ENCODE measurements at places on chromosomes 6 and 20. TPM values are rescaled to one million over a fixed set of nuclear protein-coding genes. Genes with fewer than 3 reads are reported as not detected.

GRCh38 chr6:155001482-155001881 lies 6.4 kb downstream of the TIAM2 start:
- ATAC-seq: no peak

CALHM6 gene
- total RNA-seq: 1.4 TPM

PSORS1C1 gene
- 0.33 TPM for total RNA-seq

- ATAC-seq: no peak
These were observed 54.2 kb downstream of the ZNF831 start for GRCh38 chr20:59217794-59218280.

DNA sequence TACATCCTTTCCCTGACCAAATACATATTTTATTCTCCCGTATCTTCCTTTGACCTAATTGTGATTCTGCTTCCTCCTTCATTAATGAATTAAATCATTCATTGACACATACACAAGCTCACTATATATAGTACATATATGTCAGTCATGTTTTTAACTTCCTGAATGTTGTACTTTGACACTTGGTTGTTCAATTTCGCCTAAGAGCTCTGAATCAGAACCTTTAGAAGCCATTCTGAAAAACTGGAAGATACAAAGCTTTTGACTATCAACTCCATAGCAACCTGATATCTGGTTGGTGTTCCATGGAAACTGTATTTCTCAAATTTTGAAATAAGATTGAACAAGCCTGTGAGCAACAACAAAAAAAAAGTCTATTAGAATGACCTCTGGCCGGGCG lies 27.3 kb upstream of the HFE start:
- no peak for ATAC-seq

ITCH gene
- total RNA-seq: 53.6 TPM

DNA sequence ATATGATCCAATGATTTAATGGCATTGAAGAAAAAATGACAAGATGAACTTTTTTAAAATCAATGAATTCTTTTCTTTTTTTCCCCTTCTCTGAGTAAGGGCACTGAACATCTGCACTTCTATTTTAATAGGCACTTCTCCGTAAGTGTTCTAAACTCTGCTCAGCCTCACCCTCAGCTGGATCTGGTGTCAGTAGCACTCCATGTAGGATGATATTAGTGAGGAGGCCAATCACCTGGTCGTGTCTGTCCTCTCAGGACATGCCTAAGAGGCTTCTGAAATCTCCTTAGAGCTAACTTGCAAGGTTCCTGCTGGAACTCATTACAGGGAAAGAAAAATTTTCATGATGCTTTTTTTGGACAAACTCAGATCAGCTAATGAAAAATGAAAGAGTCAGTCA lies 148.6 kb upstream of the MLIP start:
- ATAC-seq: no peak

GRCh38 chr20:41664584-41664983 lies 46.4 kb upstream of the CHD6 start:
- ATAC-seq: no peak

GRCh38 chr6:136037242-136037875 lies 185.9 kb downstream of the PDE7B start:
- no peak for ATAC-seq

HS3ST5 gene
- 4.8 TPM for total RNA-seq

DNA sequence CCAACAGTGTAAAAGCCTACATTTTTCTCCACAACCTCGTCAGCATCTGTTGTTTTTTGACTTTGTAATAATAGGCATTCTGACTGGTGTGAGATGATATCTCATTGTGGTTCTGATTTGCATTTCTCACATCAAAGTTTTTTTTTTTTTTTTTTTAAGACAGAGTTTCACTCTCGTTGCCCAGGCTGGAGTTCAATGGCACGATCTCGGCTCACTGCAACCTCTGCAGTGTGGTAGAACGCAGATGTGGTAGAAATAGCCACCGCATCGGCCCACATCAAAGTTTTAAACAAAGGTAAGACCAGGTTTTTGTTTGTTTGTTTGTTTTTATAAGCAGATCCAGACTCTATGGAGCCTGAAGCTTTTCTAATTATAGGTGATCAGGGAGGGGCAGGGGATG lies 12.7 kb upstream of the PPP1R3G start:
- no peak for ATAC-seq

DNA sequence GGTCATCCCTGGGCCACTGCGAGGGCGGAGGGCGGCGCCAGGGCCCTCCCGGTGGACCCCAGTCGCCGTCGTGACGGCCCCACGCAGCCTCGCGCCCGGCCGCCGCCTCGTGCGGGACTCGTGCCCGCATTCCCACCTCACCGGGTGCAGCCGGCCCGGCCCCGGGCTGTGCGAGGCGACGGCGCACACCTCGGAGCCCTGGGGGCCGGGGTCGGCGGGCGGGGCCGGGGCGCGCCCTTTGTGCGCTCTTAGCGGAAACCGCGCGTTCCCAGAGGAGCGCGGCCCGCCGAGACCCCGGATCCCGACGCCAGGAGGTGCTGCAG lies 5.5 kb upstream of the DLL1 start:
- ATAC-seq: peak; percentile 4

LPA gene
- total RNA-seq: 0.19 TPM

CNKSR3 gene
- 21.5 TPM for total RNA-seq

GRCh38 chr20:49482621-49483017 lies at the start of gene KCNB1:
KCNB1 (minus strand) TSS chr20:49482668; CDS start chr20:49482480, 188 bp downstream.
- peak; percentile 60 for ATAC-seq

GRCh38 chr6:107536180-107536961 lies 46.5 kb downstream of the SOBP start:
- peak; percentile 72 for ATAC-seq

XRN2 gene
- 50.6 TPM for total RNA-seq

DNA sequence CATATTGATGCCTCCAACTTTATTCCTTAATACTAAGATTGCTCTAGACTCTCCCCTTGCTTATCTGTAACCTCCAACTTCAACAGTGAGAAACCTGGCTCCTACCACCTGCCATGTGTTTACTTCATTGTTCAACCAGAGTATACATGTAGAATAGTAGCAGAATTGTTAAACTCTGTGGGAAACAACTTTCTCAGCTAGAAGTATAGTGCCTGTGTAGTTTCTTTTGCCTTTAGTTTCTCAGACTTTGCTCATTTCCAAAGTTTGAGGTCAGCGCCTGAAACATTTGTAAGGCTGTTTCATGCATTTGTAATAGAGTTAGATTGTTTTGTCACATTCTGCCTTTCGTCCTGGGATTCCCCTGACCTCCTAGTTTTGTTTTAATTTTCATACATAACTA lies 34.9 kb upstream of the HECA start:
- ATAC-seq: no peak

GRCh38 chr6:136544326-136544725 lies 5.9 kb downstream of the MAP7 start:
- ATAC-seq: no peak

CST3 gene
- total RNA-seq: 191 TPM

DNA sequence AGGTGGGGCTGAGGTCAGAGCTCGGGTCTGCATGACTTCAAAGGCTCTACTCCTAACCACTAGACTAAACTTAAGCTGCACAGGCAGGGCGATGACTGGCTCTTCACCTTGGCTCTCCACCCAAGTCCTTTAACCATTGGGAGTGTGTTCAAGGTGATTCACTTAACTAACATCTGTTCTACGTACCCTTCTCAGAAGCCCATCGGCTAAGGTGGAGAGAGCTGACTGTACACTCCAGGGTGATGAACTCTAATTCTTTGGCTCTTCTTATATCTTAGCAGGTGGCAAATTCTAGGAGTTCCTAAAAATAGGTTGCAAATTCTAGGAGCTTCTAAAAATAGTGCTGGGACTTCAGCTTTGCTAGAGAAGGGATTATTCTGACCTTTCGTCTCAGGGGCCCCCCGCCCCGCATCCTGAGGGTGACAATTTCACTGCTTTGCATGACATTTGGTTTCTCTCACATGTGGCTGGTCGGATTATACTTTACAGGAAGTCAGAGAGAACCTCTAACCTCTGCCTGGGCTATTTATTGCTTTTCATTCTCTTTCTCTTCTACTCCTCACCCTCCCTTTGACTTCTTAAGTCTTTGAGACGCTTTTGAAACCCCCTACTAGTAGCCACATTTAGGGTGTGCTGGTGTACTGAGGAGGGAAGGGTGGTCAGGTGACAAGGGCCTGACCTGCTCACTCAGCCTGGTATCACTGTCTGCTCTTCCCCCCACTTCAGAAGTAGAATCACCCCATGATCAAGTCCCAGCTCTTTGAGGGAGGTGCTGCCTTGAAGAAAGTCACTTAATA lies 55.5 kb downstream of the PRDM1 start:
- no peak for ATAC-seq

DNA sequence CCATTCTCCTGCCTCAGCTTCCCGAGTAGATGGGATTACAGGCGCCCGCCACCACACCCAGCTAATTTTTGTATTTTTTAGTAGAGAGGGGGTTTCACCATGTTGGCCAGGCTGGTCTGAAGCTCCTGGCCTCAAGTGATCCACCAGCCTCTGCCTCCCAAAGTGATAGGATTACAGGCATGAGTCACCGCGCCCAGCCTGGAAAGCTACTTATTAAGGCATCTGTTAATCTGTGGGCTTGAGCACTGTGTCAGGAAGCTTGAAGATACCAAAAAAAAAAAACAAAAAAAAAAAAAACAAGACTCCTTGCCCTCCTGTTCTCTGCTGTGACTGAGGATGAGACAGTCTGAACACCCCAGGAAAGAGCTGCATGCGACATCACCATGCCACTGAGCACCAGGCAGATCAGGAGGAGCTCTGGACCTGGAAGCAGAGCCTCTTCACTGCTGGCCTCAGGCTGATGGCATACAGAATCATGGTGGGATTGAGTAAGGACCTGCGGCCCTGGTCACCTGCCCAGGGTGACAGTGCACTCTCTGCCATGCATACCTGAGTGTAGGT lies 166.5 kb upstream of the SNX9 start:
- ATAC-seq: peak; percentile 61

- no peak for ATAC-seq
These were observed 8.3 kb upstream of the HM13 start for GRCh38 chr20:31505903-31506302.

- no peak for ATAC-seq
These were observed 13.6 kb downstream of the BRPF3 start for GRCh38 chr6:36210182-36210581.

EIF2S2 gene
- 102 TPM for total RNA-seq

TBCC gene
- total RNA-seq: 22.7 TPM

DNA sequence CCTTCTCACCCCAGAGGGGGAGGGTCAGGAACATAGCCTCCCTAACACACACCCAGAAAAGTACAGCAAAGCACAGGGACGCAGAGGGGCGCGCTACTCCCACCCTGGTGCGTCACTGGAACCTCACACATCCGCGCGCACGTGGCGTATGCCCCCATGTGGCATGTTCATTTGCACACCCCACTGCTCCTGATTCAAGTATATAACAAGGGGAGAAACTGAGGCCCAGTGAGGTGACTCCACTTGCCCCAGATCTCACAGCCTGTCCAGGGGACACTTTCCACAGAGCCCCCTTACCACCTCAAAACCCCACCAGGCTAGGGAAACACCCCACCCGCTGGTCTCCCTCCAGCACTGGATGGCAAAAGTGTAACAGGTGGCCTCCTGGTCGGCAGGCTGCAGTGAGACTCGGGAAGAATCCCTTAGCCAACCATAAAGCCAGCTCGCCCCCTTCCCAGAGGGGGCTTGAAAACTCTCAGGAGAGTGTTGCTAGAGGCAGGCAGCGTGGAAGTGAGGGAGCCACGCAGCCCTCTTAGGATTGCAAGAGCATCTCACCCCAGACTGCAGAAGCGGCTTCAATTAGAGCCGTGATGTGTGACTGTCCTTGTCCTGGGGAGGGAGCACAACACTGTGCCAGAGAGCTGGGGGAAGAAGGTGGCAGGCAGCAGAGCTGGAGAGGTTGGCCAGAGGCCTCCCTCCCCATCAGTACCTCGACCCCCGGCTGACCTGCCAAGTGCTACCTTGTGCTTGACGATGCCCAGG lies at the start of gene GRM4:
Gene GRM4, minus strand, starts transcription at position 67 of the 762 bp plus-strand sequence. CDS start 12,591 bp downstream, outside the sequence.
- ATAC-seq: no peak

GRCh38 chr20:38307371-38308046 lies 3.6 kb downstream of the BPI start:
- no peak for ATAC-seq

CEP162 gene
- 4.5 TPM for total RNA-seq

TUBB gene
- total RNA-seq: 863 TPM

Measured in motor neuron (in vitro differentiated cells).